ENCODE measurements at places on chromosomes 2 and 18.

DNA sequence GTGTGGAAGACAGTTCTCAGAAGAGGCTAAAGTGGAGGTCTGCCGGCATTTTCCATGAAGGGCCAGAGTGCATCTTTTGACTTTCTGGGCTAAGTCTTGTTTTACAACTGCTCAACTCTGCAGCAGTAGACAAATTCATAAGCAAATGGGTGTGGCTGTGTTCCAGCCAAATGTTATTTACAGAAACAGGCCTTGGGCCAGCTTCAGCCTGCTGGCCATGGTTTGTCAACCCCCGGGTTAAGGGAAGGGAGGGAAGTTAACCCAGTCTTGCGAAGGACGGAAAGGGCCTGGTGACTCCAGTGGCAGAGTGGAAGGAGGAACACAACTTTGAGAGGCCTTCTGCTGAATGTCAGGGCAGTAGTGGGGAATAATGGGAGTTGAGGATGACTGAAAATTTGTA, 34.3 kb upstream of the NCKAP5 start:
- DNase-seq = no peak

GRCh38 chr2:38925982-38926381, 36.3 kb downstream of the ARHGEF33 start:
- no peak for DNase-seq

DNA sequence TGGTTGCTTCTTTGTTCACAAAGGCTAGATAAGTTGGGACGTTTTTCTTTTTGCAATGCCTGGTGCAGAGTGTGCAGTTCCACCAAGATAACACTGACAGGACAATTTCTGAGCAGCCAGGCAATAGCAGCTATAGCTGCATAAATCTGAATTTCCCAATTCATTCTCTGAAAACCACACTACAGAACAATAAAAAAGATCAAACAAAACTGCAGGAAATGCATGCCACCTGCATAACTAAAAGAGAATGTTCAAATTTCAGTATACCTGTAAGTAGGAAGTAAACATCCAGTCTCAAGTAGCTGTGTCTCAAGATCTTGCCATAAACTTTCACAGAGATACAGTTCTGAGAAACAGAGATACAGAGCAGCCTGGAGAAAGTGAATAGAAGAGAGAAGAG, 5.3 kb upstream of the KCTD18 start:
- no peak for DNase-seq

DNA sequence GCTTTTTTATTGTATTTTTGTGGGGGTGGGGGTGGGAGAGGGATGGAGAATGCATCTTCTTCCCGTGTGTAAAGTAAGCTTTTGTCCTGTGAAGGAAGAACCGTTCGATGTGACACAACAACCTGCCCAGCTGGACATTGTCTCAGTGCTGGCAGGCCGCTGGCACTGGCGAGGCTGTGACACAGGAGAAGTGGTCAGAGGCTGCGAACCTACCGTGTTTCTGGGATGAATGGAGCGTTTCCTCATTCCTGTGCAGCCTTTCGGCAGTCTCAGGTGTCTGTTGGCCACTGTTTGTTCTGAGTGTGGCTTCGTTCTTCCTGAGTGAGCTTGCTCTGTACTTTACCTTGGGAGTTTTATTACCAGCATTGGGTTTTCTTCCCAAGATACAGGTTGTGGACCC, 8.0 kb downstream of the RAMP1 start:
- no peak for DNase-seq
